ENCODE measurements at places on chromosomes 2 and 18.

- DNase-seq = no peak
Measured at GRCh38 chr2:160387558-160388262, 105.9 kb downstream of the RBMS1 start.

DNA sequence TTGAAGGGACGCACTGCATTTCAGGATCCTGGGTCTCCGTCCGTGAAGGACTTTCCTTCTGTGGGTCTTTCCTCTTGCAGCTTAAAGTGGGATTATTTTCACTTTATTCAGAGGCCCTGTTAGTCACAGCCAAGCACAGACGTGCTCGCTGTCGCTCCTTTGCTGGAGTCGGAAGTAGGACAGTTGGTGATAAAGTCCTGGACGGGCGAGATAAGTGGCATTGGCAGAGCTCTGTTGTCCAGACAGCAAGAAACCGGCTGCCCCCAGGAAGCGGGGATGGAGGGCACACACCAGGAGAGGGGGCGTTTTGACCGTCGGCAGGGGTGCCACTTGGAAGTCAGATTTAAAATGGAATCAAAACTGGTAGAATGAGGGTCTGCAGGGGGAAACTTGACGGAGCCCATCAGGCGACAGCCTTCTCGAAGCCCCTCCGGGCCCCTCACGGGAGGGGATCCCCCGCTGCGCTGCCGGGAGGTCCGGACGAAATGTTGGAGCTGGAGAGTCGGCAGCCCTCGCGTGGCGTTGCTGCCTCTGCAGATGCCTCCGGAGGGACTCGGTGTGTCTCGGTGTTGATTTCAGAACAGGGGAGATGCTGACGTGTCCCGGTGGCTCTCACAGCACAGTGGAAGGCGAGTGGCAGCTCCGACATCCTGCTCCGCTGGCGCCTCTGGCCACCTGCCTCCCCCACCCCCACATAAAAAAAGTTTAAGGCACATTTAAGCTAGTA, 124.2 kb downstream of the NFATC1 start:
- no peak for DNase-seq

- DNase-seq = no peak
Measured at GRCh38 chr2:236656721-236657120, 87.1 kb downstream of the ACKR3 start.

DNA sequence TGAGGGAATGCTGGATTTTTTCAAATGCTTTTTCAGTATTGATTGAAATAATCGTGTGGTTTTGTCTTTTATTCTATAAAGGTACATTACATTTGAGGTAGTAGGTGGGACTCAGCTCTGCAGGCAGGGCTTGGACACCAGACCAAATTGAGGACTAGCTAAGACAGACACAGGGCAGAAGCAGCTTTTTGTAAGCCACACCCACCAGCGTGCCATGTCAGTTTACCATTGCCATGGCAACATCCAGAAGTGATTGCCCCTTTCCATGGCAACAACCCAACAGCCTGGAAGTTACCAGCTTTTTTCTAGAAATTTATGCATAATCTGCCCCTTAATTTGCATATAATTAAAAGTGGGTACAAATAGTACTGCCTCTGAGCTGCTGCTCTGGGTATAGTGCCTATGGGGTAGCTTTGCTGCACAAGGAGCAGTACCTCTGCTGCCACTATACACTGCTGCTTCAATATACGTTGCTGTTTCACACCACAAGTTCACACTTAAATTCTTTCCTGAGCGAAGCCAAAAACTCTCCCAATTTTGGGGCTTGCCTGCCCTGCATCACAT, 23.6 kb upstream of the VWA3B start:
- no peak for DNase-seq

GRCh38 chr2:237742614-237743013, 56.0 kb upstream of the RBM44 start:
- DNase-seq = no peak

- no peak for DNase-seq
Measured at GRCh38 chr2:152370783-152371182, 35.8 kb downstream of the FMNL2 start.

DNA sequence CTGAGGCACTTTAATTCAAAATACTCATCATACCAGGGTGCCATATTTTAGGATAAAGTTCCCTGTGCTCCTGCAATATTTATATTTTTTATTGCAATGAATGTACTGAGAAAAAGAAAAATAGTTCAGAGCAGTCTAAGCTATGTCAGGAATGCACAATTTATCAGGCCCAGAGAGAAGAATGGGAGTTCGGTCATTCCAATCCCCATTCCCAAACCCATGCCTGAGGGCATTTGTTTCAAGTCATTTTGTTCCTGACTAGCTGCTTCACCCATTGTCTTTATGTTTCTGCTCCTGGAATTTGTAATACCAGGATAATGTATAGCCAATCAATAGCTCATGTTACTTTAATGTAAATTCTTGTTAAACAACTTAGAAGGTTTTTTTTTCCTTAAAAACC, 24.4 kb upstream of the FTCDNL1 start:
- no peak for DNase-seq

DNA sequence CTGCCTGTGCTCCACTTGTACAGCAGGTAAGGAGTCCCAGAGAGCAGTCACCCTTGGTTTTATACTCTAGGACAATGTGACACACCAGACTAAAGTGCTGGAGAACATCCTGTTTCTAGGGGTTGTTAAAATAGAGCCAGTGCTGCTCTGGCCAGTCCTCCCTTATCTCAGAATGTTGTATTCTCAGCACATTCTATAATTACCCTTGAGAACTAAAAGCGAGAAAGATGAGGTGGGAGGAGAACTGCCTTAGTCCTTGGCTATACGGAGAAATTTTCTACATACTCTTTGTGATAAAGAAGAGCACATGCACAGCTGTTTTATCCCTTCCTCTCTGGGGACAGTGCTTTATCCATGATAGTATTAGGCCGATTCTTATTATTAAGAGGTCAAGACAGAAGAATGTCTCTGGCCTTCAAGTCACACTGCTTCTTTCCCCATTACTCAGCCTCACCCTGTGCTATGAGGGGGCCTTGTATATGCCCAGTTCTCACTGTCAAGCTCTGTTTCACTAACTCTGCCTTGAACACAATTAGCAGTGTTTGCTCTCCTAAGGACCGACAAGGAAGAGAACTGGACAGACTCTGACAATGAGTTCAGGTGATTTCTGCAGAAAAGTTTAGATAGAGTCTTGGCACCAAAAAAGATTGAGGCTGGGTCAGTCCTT, 385.8 kb downstream of the TRIB2 start:
- no peak for DNase-seq

GRCh38 chr2:173750353-173750801, 214.8 kb downstream of the SP3 start:
- DNase-seq = no peak

DNA sequence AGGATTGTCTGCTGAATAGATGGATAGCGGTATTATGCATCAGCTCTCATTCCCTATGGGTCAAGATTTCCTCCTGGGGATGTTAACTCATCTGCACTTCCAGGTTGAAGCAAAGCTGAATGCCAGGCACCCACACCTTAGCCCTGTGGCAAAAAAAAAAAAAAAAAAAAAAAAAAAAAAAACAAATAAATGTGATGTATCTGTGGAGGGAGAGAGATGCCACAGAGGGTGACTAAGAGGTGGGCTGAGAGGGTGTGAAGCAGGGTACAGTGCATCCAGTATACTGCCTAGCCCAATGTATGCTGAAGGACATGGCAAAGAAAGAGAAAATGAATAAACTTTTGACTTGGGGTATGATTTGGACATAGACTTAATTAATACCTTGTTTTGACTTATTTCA, 91.4 kb downstream of the COPS8 start:
- DNase-seq = no peak

- DNase-seq = peak; percentile 18
Measured at GRCh38 chr18:69956665-69957620, 9.3 kb upstream of the CD226 start.

DNA sequence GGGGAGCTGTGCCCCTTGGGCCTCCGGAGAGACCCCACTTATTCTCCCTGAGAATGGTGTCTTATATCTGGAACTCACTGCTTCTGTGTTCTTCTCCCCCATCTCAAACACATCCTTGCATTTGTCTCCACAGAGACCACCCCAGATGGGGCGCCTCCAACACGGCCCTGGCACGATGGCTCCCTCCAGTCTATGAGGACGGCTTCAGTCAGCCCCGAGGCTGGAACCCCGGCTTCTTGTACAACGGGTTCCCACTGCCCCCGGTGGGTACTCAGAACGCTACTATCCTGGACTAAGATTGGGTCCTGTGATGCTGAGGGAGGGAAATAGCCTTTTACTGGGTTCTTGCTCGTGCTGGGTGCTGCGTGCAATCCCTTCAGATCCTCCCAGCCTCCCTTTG, 40.3 kb downstream of the TPO start:
- no peak for DNase-seq

All from inflammatory macrophage treated with lipopolysaccharide for 1 hour (primary cell).